ENCODE measurements at places on chromosomes 16 and 17. TPM values are rescaled to one million over a fixed set of nuclear protein-coding genes. Genes with fewer than 3 reads are reported as not detected.

DNA sequence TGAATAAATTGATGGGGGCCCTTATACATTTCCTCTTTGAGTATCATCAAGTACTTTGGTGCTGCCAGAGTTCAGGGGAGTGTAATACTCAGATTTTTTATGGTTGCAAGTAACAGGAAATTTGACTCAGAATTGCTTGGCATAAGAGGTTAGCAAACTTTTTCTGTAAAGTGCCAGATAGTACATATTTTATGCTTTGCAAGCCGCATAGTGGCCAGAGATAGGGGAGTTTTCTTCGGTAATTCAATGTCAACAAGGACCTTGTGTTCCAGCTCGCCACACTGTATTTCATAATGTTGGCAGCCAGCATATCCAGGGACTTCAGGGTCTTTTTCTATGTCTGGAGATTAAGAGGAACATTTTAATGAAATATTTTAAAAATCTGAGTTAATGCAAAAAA is 51.0 kb upstream of the MARCHF10 start:
- DNase-seq, result no peak

GRCh38 chr16:49338611-49339265 is 34.9 kb upstream of the C16orf78 start:
- no peak for DNase-seq

GRCh38 chr16:87306516-87306915 is 10.7 kb downstream of the C16orf95 start:
- DNase-seq, result no peak

Gene MMP28
- total RNA-seq, result 0.68 TPM

DNA sequence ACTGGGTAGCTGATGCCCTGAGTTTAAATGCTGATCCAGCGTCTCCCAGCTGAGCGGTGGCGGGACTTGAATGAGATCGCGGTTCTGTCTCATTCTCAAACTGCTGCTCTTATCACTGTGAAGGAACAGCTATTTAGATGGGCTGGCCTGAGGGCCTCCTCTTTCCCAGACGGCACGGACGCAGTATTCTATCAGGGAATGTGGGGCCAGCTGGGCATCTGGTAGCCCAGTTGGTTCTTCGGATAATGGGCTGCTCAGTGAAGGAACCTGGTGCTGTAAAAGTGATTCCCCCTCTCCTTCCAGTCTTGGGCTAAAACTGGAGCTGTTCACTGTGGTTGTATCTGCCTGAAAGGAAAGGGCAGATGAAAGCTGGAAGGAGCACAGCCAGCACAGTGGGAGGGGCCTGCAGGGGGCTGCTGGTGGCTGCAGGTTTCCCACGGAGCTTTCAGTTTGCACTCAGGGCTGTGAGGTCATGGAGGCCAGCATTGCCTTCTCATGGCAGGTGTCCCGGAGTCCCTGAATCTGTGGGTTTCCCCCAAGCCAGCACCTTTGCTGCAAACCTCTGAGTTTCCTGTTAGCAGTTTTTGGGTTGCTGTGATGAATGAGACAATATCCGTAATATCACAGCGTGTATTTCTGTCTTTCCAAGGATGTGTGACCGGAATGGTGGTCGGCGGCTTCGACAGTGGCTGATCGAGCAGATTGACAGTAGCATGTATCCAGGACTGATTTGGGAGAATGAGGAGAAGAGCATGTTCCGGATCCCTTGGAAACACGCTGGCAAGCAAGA is 3.6 kb downstream of the IRF8 start:
- no peak for DNase-seq

- no peak for DNase-seq
Measured at GRCh38 chr16:27994686-27995085, 68.8 kb downstream of the GSG1L start.

DNA sequence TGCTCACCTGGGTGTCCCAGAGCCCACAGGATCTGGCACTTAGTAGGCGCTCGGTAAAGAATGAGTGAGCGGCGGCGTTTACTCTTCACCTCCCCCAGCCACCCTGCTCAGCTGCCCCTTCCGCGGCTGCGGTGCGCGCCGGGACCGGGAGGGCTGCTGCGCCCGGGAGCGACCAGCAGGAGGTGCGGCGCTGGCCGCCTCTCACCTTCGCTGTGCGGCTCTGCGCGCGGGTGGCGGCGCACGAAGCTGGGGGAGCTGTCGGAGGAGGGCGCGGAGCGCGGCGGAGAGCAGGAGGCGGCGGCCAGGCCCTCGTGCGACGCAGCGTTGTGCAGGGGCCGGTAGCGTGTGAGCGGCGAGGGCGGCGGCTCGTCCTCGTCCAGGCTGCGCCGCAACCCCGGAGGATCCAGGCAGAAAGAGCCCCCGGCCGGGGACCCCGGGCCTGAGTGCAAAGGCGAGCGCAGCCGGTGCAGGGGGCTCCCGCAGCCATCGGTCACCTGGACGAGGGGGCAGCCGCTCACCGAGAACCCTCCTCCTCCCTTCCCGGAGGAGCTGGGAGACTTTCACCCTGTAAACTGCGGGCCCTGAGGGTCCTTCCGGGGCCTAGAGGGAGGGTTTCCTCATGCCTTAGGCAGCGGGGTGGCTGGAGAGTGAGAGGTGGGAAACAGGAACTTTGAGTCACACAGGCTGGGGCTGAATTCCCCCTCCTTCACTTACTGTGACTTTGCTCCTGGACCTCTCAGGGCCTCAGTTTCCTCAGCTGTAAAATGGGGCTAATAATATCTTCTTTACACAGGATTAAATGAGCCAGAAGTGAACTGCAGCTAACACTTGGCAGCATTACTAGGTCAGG is 12.5 kb downstream of the SAMD14 start:
- peak; percentile 64 for DNase-seq

DNA sequence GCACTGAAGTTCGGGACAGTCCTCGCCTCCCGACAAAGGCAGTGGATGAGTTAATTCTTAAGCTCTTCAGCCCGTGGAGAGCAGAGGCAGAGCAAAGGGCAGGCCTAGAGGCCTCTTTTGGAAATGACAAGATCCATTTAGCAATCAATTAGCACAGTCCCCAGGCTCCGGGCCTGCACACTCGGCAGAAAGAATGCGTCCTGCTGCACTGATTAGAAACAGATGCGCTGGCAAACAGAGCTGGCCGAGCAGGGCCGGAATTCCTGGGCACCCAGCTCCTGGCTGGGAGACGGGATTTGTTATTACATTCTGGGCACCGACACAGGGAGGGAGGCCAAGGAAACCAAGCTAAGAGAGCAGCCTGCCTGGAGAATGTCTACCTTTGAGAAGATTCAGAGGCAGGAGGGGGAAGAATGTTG is 162.9 kb downstream of the COPRS start:
- DNase-seq, result peak; percentile 27

- DNase-seq, result no peak
Measured at GRCh38 chr17:57295526-57296023, 39.3 kb downstream of the MSI2 start.

DNA sequence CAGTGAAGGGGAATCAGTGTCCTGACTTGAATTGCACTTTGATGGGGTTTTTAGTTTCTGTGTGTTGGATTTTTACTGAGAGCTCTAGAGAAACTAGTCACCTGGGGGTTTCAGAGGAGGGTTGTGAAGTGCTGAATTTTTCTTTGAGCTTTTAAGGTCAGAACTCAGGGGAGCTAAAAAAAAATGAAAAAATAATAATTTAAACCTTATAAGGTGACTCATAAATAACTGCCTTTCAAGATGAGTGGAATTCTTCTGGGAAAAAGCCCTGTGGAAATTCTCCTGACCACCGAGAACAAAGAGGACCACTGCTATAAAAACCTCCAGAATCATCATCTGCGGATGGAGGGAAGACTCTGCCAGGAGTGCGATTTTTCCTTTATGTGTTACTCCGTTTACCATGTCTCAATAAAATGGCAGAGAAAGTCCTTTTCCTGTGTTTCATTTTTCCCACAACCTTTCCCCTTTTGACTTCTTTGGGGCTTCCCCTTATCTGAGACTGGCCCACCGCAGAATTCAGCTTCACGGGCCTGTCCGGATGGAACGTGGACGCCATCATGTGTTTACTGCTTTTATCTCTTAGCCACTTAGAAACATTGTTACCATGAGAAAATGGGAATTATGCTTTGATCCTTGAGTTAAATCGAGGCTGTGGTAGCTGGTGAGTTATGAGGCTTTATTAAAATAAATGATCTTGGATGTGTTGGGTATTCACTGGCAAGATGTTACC is 39.7 kb downstream of the RPTOR start:
- DNase-seq, result no peak

DNA sequence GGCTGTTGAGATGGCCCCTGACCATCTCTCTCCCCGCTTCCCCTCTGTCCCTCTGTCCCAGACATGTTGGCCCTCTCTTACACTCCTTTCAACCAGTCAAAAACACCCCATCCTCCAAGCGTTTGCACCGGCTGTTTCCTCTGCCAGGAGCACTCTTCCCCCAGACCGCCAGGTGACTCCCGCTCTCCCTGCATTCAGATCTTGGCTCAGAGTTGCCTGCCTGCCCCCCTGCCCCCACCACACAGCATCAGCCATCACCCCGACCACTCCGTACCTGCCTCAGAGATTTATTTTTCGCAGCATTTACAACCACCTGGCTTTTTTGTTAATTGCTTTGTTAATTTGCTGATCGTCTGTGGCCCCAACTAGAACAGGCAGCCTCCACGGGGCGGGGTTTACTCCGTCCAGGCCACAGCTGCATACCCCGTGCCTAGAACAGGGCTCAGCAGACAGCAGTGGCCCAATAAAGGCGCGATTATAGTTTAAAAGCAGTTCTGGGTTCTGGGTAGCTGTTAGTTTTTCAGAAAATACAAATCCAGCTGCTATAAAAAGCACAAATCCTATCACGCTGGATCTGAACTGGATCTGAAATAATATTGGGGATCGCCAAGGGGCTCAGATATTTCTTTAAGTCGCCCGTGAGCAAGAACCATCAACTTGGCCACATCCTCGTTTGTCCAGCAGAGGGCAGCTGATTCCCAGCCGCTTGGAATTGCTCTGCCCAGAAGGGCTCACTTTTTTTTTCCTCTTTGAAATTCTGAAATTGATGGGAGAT is 173.6 kb downstream of the IRF8 start:
- peak; percentile 75 for DNase-seq

- DNase-seq, result peak; percentile 61
Measured at GRCh38 chr17:81400154-81400977, 5.1 kb downstream of the BAHCC1 start.

DNA sequence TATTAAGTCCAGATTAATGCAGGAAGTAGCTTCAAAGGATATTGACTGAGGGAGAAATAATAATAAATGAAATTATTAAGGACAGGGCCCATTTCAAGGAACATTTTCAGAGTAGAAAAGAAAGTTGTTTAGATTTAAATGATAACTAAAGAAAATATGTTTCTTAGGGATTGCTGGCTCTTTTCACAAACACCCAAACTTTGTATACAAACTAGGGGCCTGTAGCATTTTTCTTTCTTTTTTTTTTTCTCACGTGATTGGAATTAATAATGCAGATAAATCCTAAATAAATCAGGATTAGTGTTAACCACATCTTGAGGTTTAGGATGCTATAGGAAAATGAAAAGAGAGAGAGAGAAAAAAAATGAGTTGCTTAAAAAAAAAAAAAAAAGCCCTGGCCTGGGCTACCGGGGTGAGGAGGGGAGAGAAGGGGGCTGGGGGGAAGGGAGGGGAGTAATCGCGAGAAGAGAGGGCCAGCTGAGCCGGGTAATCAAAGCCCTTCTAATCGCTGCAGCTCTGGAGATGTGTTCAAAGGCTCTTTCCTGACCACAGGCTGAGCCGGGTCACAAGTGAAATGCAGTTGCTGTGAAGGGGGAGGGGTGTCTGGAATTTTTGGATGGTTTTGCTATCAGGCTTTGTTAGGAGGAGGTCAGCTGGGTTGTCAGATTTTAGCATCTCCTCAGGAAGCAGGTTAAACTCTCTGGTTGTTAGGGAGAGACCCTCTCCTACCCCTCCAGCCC is 104.6 kb upstream of the ZFHX3 start:
- DNase-seq, result peak; percentile 40

DNA sequence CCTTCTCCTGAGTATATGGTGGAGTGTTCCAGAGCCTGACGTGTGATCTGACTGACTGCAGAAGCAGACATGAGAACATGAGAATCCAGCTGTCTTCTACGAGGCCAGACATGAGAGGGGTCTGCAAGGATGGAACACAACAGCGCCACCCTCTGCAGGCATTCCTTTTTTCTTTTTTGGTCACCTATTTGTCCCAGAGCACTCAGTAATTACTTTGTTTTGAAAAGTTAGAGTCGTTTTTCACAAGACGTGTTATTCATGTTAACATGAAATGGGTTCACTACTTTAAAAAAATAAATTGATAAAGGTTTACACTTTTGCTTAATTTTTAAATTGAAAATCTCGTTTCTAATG is 43.8 kb upstream of the ATP2A3 start:
- no peak for DNase-seq

All from neural crest cell (in vitro differentiated cells).